SIG-M5 (cell line): ENCODE measurements at places on chromosomes 3 and 15.

DNA sequence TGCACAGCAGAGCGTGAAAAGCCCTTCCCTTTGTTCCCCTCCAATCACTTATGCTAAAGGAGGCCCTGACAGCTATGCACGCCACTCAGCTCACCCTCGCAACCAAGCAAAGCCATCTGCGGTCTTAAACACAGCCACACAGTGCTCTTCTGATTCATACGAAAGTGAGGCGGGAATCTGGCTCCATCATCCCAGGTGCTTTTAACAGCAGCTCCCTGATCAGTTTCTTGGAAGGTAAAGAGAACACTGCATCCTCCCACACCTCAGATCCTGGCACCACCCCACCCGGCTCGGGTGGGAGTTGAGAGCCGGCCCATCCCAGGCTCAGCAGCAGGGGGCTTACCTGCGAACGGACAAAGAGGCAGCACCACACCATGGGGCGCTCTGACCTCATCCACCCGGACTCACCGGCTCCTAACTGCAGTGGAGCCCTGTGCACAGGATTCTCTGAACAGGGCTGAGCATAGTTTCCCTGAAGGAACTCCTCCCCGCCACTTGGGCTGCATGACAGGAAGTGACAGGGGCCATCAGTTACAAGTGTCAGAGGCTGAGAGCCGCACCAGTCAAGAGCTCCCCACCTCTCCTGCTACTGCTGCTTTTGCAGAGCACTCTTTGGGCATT is 114.3 kb upstream of the ARHGEF3 start:
- DNase-seq = peak; percentile 27

- DNase-seq = no peak
These were observed 35.6 kb downstream of the TNK2 start for GRCh38 chr3:195872800-195873199.

DNA sequence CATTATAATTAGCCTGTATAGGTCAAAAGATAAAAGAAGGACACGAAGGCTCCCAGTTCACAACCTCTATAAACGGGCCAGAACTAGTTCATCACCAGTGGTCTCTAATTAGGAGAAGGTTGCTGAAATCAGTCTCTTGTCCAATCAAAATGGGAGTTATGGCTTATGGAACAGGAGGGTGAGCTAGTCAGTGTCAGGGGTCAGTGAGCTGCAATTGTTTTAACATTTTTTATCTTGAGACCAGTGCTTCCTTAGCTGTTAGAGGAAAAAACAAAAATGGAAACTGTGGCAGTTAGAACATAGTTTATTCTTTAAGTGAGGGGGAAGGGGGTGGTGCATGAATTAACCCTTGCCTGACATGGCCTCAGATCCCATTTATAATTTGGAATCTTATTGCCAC is 141.7 kb downstream of the KCNMB2 start:
- DNase-seq = no peak

DNA sequence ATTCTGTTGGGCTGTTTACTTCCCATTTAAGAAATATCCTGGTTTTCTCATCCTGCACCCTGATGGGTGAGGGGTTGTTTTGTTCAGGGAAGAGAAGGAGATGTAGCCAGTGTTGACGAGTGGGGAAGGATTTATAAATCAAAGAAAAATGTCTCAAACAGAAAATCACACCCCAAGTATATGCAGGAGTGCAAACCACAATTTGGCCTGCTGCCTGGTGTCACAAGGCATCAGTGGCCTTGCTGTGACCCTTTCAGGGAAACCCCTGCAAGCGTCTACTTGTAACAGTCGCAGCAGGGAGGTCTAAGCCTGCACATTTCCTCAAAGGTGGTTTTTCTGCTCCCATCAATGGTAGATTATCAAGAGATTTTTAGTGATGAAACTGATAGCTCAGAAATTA is 132.6 kb upstream of the LRRN1 start:
- DNase-seq = no peak

GRCh38 chr15:82398785-82399184 is 30.8 kb upstream of the GOLGA6L9 start:
- no peak for DNase-seq

DNA sequence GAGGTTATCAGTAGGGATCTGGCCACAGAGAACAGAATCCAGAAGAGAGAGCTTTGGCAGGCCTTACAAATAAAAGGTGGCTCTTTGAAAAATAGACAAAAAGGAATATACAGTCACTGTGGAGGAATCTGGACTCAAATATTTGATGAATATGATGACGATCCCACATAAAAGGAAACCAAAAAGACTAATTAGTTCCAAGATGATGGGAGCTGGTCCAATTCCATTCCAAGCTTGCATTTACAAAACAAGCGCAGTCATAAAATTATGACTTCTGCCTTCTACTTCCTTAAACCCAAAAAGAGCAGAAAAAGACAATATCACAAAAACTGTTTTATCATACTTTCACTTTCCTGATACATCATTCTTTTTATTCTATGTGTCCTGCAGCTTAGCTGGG is 285.8 kb downstream of the DIPK2A start:
- DNase-seq = no peak

- no peak for DNase-seq
These were observed 85.0 kb downstream of the FAM81A start for GRCh38 chr15:59522988-59523461.

DNA sequence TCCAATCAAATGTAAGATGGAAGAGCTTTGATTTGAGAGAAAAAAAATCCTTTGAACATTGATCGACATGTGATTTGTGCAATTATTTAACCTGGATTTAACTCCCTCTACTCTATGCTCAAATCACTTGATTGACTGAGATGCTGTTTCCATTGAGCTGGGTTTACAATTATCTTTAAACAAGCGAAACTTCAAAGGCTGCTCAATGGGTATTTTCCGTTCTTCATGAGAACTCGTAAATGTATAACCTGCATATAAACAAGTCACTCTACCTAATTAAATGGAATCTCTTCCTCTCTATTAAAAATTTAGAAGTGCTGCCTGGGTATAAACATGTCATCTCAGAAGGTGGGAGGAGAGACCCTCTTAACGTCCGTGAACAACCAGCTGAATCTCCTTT is 71.9 kb downstream of the ANXA2 start:
- DNase-seq = no peak

DNA sequence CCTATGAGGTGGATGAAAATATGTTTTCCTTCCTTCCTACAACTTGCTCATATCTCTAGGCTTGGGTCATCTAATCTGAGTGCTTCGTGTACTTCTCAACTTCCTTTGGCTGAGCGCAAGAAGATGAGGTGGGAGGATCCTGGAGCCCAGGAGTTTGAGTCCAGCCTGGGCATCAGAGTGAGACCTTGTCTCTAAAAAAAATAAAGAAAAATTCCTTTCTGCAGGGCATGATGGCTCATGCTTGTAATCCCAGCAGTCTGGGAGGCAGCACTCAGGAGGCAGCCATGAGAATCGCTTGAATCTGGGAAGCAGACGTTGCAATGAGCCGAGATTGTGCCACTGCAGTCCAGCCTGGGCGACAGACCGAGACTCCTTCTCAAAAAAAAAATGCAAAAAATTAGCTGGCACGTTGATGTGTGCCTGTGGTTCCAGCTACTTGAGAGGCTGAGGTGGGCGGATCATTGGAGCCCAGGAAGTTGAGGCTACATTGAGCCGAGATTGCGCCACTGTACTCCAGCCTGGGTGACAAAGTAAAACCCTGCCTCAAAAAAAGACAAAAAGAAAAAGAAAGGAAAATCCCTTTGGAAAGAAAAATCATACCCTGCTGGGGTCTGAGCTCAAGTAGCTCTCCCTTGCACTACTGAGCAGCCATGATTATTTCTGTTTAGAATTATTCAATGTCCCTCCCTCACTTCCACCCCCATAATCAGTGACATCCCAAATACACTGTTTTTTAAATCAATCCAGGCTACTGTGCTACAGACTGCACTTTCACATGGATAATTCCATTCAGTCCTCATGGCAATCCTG is 28.0 kb upstream of the RAB11A start:
- no peak for DNase-seq

GRCh38 chr3:111210866-111211564 is 139.4 kb downstream of the NECTIN3 start:
- DNase-seq = no peak

- no peak for DNase-seq
These were observed 11.6 kb downstream of the IGF2BP2 start for GRCh38 chr3:185813205-185813604.

DNA sequence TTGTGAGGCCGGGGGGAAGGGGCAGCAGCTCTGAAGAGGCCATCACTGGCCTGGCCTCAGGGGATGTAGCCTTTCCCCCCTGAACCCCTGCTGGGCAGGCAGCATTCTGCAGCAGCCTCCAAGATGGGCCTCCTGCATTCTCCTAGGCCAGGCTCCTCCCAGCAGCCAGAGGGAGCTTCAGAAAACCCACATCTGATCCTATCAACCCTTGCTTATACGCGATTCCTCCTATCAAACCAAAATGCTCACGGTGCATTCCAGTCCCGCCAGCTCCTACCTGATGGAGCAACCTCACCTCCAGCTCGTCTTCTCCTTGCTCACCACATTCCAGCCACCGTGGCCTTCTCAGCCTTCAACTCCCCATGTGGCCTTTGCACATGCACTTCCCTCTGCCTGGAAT is 85.7 kb downstream of the MEGF11 start:
- no peak for DNase-seq

- no peak for DNase-seq
These were observed 1.5 kb downstream of the UQCC5 start for GRCh38 chr3:52537726-52538421.

DNA sequence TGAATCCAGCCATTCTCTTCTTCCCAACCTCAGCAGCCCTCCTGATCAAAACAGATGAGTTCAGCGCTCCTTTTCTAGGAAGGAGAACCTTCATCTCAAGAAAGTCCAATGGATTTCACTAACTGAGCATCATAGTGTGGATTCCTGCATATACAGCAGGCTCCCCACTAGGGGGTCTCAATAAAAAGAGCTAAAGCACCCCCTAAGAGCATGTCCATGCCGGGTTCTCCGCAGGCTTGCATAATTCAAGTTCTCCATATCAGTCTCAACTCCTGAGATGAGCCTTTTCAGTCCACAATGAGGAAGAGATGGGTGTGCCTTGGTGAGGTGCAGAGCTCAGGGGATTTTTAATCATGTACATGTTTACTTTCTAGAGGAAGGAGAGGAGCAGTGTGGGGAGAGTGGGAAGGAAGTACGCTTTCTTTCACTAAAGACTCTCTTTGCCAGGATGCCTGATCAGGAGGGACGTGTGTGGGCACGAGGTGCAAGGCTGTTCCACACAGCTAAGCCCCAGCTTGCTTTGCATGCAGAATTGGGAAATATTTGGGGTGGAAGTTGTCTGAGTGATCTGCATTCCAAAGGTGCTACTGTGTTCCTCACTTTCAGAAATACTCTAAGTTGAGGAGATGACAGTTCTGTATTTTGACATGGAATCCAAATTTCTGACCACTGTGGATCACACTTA is 563.5 kb downstream of the OCA2 start:
- DNase-seq = no peak

DNA sequence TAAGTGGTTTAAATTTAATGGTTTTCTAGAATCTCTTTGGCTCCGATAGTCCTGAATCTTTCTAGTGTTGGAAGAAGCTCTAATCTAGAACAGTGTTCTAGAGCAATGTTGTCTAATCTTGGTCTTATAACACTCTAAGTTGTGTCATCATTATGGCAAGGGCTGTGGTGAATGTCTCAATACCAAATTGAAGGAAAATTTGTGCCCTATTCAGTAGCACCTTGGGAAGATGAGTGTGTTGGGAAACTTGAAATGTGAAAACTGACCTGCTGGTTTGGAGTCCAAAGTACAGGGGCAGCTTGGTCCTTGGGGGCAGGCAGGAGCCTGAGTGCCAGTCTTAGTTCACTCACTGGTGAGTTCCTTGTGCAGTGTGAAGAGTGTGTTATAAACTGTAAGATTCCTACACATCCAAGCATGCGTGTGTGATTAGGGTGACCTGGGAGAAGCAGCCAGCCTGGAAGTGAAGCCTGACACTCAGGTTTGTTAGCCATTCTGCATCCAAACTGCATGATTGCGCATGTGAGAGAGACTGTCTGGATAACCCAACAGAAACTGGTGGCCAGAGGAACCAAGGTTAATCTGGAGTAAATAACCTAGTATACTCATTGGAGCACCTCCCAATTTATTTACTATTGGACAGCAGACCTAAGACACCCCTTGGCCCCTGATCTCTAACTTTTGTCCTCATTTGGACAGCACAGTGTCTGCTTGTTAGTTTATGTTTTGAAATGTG is 14.6 kb downstream of the ZNF592 start:
- no peak for DNase-seq

- no peak for DNase-seq
These were observed 877.3 kb downstream of the MCTP2 start for GRCh38 chr15:95108673-95109072.

DNA sequence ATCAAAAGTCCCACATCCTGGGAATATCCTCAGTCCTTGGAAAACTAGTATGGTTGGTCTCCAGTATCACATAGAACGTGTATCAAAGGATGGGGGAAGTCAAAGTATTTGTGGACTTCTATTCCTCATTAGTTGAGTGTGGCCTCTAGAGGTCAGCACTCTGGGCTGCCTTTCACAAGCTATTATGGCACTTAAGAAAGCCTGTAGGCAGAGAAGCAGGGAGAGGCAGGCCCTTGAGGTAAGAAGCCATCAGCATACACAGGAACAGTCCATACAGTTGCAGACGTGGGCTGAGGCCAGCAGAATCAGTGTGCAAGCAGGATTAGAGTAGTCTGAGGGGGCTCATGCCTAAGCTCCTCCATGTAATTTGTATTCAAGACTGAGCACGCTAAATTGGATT is 341.7 kb downstream of the CLSTN2 start:
- no peak for DNase-seq

DNA sequence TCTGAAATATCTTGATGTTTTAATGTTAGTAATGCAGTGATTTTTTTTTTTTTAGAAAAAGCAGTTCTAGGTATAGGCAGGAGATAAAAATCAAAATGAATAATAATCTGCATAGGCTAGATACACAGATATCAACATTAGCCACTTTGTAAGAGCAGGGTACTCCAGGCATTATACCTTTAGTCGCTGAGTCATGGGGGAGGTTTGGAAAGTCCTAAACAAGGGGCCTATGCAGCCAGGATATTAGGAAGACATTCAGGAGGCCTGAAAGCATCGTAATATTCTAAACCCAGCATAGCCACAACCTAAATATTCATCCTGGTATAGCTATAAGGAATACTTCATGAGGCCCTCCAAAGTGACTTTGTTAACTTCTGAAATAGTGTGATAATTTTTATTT is 258.1 kb upstream of the NECTIN3 start:
- DNase-seq = no peak
